ENCODE measurements at places on chromosomes 4 and X.

DNA sequence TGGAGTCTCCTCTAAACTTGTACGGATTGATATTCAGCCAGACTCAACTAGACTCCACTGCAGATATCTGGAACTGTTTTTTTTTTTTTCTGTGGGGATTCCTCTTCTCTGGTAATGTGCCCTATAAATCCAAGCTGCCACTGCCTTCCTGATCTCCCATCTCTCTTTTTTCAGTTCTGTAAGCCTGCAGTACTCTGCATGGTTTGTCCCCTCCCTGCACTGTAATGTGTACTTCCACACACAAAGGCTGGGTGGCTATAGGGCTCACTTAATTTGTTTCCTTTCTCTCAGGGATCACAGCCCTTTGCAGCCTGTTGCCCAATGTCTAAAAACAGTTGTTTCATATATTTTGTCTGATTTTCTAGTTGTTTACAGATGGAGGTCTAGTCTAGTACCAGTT, 84.7 kb upstream of the RPA4 start:
- DNase-seq: no peak

- no peak for DNase-seq
Measured at GRCh38 chrX:10296576-10296975, 139.8 kb downstream of the CLCN4 start.

DNA sequence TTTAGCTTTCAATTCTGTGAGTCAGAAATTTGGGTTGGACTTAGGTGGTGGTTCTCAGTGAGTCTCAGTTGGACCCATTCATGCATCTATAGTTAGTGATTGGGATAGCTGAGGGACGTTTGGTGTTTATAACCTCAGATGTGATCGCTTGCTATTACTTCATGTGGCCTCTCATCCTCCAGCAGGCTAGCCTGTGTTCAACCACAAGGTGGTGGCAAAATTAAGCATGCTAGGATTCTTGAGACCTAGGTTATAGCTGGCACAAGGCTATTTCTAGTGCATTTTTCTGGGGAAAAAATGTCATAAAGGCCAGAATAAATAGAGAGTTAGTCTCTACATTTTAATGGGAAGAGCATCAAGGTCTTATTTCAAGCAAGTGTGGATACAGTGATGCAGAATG, 10.9 kb upstream of the GRPR start:
- DNase-seq: no peak

DNA sequence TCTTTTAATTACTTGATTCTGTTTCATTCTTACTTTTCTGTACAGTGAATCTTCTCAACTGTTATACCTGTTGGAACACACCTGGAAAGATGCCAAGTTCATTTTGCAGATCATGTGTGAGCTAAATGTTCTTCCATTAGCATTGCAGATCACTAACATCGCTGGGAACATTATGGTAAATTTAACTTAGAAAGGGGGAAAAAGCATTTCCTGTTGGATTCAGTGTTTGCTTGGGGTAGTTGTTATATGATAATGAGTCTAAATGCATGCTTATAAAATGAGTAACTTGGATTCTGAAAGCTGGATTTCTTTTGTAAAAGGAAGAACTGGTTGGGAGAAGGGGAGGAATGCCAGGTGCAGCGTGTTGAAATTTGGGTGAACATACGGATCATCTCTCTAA, 47.6 kb downstream of the POLA1 start:
- DNase-seq: no peak

GRCh38 chr4:184261246-184261645, 43.6 kb upstream of the ENPP6 start:
- no peak for DNase-seq
